ENCODE measurements at places on chromosomes 7 and 10. TPM values are rescaled to one million over a fixed set of nuclear protein-coding genes. Genes with fewer than 3 reads are reported as not detected.

Gene CLCN1
- total RNA-seq = not detected

Gene ENTPD1
- total RNA-seq = 3.9 TPM

Gene SLC39A12
- not detected for total RNA-seq

Gene C7orf33
- total RNA-seq = not detected

Gene TMEM140
- total RNA-seq = not detected

DNA sequence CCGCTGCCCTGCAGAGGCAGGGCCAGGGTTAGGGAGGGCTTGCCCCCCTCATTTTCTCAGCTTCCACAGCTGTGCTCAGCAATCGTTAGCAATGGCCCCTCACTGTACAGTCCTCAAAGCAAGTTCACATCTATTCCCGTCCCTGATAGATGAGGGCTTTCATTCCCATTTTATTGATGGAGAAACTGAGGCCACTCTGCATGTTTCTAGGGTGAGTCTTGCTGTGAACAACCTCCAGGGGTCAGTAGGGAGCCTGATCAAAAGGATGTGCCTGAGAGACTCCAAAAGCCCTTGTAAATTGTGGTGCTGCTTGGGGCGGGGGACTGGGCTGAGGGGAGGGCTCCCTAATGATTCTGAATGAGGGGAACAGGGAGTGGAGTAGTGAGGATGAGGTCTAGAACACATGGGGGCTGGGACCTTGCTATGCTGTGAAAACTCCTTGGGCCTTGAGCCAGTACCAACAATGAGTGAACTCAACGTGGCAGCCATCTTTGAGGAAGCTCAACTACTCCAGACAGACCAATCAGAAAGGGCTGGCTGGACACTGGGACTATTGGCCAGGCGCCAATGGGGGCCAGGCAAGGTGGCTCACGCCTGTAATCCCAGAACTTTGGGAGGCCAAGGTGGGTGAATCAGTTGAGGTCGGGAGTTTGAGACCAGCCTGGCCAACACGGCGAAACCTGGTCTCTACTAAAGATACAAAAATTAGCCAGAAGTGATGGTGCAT, 6.7 kb upstream of the GRIFIN start:
- peak; percentile 51 for DNase-seq

GRCh38 chr10:52280051-52280450, 34.0 kb upstream of the DKK1 start:
- DNase-seq = no peak

DNA sequence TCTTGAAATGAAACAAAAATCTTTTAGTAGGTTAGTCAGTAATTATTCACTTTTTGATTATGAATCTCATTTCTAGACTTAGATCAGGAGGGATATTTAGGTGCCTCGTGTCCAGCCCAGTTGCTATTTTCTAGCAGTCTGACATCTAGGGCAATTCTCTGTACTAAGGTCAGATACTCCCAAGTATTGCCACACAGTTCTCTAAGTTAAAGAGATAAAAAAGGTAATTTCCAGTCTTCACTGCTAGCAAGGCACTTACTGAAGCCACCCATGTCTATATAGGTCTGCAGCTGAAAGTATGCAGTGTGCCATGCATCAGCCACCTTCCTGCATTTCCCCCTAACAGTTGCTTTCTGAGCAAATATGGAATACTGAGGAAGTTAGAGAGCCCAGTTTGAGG, 83.4 kb downstream of the PON1 start:
- DNase-seq = no peak

DNA sequence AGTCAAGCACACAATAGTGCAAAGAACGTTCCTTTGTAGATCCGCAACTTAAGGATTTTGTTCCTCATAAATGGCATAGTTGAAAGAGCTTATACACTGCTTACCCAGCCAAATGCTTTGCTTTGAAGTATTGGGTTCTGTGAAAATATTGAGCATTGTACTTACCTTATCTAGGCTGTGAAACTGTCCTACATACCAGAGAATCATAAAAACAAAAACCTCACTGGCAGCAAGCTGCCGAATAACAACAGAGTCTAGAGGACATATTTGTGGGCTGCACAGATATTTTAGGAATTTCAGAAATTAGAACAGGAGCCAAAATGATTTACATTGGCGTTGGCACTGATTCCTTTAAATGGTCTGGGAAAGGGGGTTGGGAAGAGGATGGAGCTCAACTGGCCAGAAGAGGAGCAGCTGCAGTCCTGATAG, 174.8 kb downstream of the RTKN2 start:
- DNase-seq = no peak

DNA sequence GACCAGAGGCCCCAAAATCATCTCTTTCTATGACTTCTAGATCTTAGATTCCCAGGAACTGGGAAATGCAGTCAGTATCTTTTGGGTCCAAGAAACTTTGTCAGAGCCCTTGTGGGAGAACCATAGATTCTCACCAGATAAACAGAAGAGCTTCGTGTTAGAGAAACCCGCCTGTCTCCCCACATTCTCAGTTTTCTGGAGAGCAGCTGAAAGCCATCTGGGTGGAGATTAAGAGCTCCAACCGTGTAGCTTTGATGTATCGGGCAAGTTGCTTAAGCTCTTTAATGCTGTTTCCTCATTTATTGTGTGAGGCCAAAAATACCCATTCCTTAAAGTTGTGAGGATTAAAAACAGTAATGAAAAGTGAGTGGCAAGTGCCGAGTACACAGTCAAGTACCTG, 107.6 kb downstream of the WDR37 start:
- DNase-seq = no peak

- DNase-seq = peak; percentile 80
Observed at GRCh38 chr10:98446151-98446660, 529 bp downstream of the HPS1 start.

DNA sequence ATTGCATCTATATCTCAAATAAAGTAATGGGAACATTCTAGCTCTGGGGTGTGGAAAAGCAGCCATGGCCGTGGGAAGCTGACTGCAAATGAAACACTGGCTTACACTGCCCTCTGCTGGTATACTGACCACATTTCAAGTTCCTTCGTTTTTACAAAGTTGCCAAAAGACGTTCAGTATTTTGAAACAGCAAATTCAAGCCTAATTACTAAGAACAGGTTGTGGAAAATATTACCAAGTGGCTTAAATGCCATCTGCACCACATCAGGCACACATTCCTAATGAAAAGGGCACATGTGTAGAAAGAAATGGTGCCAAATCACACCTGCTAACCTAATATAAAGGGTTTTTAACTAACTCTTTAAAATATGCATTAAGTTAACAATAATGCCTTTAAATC, 83.9 kb downstream of the JAZF1 start:
- DNase-seq = peak; percentile 72

DNA sequence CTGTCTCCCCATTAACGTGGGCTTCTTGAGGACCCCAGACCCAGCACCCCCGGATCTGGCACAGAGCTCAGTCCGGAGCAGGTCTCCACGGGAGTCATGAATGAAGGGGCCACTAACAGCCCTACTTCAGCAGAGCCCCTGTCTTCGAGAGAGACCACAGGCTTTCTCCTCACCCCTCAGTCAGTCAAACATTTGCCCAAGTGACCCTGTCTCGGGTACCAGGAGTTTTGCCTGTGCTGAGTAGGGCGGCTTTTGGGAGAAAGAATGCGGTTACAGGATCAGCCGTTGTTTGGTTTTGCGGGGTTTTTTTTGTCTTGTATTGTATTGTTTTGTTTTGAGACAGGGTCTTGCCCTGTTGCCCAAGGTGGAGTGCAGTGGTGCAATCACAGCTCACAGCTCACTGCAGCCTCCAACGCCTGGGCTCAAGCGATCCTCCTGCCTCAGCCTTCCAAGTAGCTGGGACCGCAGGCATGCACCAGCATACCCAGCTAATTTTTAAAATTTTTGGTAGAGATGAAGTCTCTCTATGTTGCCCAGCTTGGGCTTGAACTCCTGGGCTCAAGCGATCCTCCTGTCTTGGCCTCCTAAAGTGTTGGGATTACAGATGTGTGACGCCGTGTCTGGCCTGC, 16.5 kb downstream of the ADAP1 start:
- no peak for DNase-seq

- no peak for DNase-seq
Observed at GRCh38 chr10:121819049-121819448, 108.8 kb downstream of the ATE1 start.

GRCh38 chr7:80967071-80967916, 48.4 kb upstream of the SEMA3C start:
- no peak for DNase-seq

DNA sequence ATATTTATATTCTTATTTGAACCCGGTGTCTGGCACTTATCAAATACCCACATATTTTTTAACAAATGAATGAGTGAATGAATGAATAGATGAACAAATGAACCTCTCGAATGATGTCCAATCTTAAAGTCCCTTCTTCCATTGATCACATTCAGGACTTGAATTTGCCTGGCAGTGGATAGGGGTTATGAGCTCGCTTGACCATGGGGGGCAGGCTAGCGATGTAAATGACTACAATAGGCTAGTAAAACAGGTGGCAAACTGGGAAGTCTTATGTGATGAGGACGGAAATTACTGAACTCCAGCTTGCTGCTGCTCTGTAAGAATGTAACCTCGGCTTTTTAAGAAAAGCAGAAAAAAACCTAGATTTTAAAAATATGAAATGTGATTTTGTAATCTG, 247.7 kb upstream of the DKK1 start:
- DNase-seq = peak; percentile 66
